ENCODE measurements at places on chromosomes 3 and 15.

GRCh38 chr3:130688015-130688688, 58.5 kb downstream of the PIK3R4 start:
- DNase-seq, result no peak

GRCh38 chr3:34279901-34280300, 481.5 kb downstream of the PDCD6IP start:
- DNase-seq, result no peak

DNA sequence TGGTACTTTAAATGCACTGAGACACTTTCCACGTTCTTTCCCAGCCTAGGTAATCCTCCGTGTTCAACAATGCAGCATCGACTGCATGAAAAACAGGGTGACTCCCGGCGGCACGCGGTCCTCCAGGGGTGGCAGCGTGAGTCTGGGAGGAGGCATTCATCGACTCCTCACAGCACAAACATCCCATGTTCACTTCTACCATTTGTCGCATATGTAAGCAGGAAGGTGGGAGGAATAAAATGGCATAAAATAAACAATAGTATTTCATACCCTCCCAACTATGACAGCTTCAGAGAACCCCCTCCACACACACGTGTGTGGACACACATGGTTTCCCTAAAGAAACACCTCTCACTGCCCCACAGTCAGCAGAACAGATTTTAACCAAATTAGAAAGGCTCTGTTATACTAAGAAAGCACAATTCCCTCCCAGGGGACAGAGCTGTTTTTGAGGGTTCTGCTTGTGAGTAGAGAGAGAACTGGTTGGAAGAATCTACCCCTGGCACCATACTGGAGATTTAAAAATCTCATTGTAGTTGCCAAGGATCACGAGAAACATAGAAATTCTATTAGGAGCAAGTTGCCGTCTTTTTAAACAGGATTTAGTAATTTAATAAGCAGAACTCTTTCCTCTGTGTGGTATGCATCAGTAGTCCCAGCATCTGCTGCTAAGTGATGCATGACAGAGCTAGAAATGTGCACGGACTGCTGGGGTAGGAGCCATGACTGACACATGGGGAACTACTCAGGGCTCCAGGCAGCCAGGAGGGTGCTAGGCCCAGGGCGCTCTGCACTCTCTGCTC, 6.0 kb downstream of the FAM43A start:
- no peak for DNase-seq

- peak; percentile 63 for DNase-seq
Observed at GRCh38 chr3:197151580-197151979, 122.0 kb upstream of the MELTF start.

GRCh38 chr3:72414481-72415016, 433.7 kb downstream of the SHQ1 start:
- DNase-seq, result peak; percentile 42

DNA sequence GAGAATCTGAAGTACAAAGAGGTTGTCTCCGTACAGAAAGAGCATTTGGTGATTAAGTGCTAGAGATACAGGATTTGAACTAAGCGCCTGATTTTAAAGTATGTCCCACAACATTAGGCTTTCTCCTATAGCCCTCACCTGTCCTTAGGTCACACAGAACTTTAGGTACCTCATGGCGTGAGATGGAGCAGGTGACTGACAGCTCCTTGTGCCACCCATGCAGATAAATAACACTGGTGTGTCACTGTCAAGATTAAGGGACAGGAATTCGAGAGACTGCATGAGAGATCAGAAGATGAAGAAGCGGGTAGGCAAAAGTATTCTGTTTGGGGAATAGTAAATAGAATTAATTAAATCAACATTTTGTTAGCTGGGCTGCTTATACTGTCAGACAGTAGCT, 1.1 kb downstream of the BLM start:
- DNase-seq, result no peak

GRCh38 chr3:31092748-31093589, 198.5 kb upstream of the GADL1 start:
- peak; percentile 25 for DNase-seq

GRCh38 chr15:65578904-65579728, 31.8 kb downstream of the INTS14 start:
- no peak for DNase-seq

GRCh38 chr15:67957435-67958132, 96.5 kb upstream of the PIAS1 start:
- no peak for DNase-seq

- no peak for DNase-seq
Observed at GRCh38 chr3:20140881-20141280, 45.1 kb downstream of the SGO1 start.
